ENCODE measurements at places on chromosomes 3 and 15.

- no peak for DNase-seq
These were observed 480.1 kb downstream of the FOXP1 start for GRCh38 chr3:71103430-71103921.

- DNase-seq, result peak; percentile 8
These were observed 38.6 kb downstream of the ACSBG1 start for GRCh38 chr15:78195735-78196201.

- DNase-seq, result no peak
These were observed 33.4 kb downstream of the KAT2B start for GRCh38 chr3:20073683-20074082.

- DNase-seq, result no peak
These were observed 30.6 kb downstream of the CHDH start for GRCh38 chr3:53815651-53816050.

- DNase-seq, result no peak
These were observed 6.4 kb downstream of the CADM2 start for GRCh38 chr3:84965141-84965540.

DNA sequence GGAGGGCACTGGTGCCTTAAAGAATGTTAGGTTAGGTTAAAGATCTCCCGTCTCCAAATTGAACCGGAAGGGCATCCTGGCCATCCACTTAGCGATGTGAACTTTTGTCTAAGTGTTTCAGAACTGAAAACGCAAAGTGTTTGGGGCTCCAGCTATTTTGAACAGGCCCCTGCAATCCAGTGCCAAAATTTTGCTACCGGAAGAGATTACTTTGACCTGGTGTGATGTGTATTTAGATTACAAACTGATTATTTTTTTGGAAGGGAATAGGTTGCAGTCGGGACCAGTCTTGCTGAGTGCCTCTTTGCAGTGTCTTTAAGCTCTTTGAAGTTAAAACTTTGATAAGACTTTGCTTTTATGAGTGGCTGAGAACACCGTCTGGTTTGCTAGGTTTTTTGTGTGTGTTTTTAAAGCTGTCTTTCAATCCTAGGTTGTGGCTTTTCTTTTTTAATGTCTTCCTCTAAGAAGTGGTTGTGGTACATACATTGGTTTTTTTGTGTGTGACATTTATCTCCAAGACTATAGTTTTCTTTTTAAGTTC is 179.6 kb downstream of the OR4M2 start:
- no peak for DNase-seq

DNA sequence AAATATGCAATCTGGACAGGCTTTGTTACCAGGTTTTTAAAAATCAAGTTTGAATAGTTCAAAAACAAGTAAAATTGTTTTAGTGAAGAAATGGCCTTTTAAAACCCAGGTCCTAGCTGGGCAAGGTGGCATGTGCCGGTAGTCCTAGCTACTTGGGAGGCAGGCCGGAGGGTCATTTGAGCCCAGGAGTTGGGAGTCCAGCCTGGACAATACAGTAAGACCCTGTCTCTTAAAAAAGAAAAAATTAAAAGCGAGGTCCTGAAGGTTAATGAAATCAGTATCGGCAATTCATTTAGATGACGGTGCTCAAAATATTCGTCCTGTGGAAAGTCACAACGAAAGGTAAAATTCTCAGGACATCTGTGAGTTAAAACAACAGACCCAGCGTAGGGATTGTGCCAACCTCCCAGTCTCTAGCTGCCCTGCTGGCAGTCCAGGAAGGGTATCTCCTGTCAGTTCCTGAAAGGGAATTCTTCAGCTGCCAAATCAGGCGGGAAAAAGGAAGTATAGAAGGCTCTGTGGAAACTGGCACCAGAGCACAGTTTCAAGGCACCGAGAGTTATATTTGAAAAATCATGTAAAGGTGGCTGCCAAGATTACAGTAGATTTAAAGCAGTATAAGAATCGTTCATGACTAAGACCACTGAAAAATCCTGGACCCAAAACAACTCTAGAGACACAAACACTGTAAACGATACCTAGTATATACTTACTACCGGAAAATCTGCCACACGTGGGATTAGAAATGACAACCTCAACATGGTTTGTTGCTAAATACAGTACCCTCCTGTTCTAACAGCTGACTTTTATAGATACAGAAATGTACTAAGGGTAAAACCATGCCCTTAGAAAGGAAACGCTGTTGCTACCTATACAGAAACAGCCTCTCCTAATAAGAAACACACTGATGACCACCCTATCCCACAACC is 1.2 kb upstream of the ABHD17C start:
- no peak for DNase-seq

DNA sequence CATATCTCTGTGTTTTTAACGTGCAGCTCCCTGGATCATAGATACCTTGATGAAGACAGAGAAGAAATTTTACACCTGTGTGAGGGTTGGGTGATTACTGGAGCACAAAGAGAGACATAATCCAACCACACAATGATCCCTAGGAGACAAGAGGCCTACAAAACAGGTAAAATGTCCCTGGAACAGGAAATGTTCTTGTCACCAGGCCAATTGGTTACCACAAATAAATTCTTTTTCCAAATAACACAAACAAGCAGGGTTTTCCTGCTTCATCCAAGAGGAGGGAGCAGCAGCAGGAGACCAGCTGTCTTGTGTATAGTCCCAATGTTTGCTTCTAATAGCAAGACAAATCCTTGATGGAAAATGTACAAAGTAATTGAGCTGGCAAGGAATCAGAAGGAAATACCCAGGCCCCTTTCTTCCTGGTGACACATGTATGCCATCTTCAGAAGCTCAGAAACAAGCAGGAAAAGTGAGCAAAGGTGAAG is 1.4 kb downstream of the MGLL start:
- no peak for DNase-seq

- no peak for DNase-seq
These were observed at the start of gene EFHB for GRCh38 chr3:19934098-19934566. EFHB (minus strand) TSS chr3:19934217; CDS start chr3:19934018, 199 bp downstream.

- no peak for DNase-seq
These were observed 108.0 kb downstream of the CMSS1 start for GRCh38 chr3:99925584-99926230.

DNA sequence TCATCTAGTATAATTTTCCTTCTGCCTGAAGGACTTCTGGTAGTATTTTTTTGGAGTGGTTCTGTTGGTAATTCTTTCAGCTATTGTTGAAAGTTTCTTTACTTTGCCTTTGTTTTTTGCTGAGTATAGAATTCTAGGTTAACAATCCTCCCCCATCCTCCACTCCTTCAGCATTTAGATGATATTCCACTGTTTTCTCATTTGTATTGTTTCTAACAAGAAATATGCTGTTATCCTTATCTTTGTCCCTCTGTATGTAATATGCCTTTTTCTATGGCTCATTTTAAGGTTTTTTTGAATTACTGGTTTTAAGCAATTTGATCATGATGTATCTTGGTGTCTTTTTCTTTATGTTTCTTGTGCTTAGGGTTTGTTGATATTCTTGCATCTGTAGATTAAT is 53.9 kb downstream of the KLF15 start:
- no peak for DNase-seq

DNA sequence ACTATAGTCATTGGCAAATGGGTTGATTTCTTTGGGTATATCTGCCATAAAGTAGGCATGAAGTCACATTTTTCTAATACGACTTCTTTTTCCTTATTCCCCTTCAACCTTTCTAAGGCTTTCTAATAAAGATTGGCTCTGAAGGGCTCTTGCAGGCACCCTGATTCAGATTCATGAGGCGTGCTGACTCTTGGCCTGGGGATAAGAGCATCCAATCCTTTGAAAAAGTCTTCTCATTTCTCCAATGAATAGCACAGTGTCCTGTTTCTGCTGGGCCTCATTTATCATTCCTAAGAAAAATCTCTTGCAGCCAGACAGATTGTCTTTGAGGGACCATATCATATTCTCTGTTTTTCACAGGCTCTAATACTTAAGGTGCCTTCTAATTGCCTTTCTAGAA is 32.3 kb upstream of the BNIP2 start:
- DNase-seq, result no peak

DNA sequence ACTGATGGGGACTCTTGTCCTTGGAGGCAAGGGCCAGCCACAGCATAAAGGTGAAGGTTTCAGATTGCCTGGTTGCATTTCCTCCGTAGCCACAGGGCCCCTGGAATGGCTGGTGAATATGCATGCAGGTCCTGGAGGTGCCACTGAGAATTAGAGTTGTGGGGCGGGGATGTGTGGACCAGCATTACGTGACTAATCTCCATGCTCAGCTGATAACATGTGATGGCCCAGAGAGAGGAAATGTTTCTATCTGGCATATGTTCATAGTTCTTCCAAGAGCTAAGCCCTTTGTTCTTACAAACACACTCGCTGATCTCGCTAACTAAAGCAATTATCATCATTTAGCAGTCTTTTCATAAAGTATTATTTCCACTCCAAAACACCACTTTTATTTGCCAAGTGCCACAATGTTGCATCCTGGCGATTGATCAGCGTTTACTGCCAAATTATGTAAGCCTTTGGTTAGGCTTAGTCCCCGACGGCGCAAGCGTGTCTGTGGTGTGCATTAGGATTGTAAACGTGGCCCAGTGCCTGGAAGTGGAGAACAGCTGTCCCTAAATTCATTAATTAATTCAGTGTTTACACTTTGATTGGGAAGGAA is 55.9 kb downstream of the CGNL1 start:
- DNase-seq, result no peak

DNA sequence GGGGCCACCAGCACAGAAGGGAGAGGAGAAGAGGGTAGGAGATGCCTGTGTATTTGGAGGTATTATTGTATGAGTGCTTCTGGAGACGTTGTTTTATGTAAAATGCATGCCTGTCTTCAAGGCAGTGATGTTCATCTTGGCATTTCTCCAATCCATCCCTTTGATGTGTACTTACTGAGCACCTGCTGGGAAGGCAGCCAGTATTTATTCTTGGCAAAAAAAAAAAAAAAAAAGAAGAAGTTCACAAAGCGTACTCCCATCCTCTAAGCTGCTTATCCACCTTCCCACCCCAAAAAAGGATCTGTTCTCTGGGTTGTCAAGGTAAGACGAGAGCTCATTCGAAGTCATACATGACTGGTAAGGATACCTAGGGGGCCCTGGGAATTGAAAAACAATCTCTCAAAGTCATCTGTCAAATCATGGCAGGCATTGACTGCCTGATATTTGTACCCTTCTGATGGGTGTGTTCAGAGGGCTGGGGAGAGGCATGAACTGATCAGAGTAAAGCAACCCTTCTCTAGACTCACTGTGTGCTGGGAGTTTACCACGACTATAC is 30.0 kb upstream of the SLC6A1 start:
- DNase-seq, result no peak

DNA sequence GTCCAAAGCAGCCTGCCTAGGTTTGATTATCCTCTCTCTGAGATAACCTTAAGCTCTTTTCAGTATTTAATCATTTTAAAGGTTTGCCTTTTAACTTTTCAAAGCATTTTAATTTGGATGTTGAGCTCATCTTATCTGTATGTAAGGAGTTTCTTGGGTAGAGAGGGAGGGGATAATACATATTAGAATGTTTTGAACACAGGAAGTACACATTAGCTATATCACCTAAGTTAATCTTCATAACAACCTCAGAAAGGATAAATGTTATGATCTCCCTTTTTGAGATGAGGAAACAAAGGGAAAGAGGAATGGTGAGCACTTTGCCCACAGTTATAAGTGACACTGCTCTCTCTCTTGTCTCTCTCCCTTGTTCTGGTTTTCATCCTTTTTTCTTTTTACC is 2.2 kb upstream of the CD47 start:
- DNase-seq, result no peak

- no peak for DNase-seq
These were observed 1.3 kb downstream of the FRMD5 start for GRCh38 chr15:44193651-44194322.

DNA sequence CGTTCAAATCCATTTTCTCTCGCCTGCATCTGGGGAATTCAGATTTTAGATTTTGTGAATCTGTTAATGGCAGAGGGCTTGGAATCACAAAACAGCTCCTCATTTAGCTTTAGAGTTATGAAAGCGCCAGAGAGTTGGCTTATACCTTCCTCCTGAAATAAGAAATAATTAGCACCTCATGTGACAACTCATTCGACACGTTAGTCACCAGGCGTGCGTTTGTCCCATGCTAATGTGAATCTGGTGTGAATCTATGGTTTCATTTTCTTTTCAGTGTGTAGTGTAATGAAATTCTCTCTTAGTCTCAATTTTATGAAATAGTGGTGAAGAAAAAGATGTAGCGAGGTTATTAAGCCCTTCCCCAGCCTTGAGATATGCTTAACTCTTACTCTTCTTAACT is 89.4 kb downstream of the EDEM1 start:
- no peak for DNase-seq

DNA sequence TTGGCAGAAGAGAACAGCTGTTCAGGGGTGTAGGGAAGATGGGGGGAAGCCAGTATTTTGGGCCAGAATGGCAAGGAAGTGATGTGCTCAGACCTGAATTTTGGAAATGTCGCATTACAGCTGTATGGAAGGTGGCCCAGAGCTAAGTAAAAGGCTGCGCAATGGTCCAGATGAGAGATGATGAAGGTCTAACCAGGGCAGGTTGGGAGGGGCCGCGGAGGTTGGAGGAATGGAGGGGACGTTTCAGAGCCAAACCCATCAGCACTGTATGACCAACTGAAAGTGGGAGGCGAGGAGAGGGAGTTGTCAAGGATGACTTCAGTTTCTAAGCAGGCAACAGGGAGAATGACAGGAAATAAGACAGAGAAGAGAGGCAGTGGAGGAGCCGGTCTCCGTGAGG is 60.8 kb downstream of the ADCY5 start:
- DNase-seq, result no peak

DNA sequence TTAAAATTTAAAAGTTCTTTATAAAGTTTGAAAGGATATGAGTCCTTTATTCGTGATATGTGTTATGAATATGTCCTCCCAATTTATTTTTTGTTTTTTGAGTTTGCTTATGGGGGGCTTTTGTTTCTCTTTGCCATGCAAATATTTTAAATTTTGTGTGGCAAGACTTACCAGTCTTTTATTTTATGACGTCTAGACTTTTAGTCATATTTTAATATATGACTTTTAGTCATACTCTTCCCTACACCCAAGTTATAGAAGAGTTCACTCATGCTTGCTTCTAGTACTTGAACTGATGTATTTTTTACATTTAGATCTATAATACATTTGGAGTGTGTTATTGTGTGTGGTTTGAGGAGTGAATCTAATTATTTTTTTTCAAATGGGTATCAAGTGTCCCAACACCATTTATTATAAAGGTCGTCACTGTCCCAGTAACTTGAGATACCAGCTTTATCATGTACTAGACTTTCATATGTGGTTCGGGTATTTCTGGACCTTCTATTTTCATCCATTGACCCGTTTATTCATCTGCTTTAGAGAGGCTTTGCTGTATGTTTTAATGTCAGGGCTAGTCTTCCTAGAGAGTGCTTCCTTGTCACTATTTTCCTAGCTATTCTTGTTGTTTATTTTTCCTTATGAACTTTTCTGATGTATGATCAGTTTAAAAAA is 755 bp downstream of the PARP15 start:
- no peak for DNase-seq

Measured in CD8-positive, alpha-beta memory T cell (primary cell).